ENCODE measurements at places on chromosomes 7 and 10. TPM values are rescaled to one million over a fixed set of nuclear protein-coding genes. Genes with fewer than 3 reads are reported as not detected.
A peak's percentile ranks its signal among the peaks of the same experiment; 100 is the strongest.

GRCh38 chr7:49151146-49151545 is 226.8 kb downstream of the CDC14C start:
- no peak for DNase-seq

- DNase-seq = no peak
Measured at GRCh38 chr10:110533149-110533548, 34.3 kb upstream of the SMC3 start.

DNA sequence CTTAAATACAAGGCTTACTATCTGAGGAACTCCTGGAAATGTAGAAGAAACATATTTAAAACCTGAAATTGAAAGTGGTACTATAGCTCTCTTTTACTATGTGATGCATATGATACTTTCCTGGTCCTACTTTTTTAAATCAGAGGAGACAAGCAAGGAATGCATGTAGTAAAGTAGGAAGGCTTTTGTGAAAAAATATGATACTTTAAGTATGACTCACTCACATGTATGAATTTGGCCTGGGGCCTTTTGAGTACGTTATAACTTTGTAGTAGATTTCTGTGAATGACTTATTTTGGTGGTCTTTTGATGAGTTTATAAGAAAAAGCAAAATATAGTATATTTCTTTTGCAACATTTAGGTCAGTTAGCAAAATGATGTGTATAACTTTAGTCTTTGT is 53.8 kb downstream of the TAX1BP1 start:
- DNase-seq = no peak

- no peak for DNase-seq
Measured at GRCh38 chr10:112304267-112304859, 21.2 kb downstream of the TECTB start.

DNA sequence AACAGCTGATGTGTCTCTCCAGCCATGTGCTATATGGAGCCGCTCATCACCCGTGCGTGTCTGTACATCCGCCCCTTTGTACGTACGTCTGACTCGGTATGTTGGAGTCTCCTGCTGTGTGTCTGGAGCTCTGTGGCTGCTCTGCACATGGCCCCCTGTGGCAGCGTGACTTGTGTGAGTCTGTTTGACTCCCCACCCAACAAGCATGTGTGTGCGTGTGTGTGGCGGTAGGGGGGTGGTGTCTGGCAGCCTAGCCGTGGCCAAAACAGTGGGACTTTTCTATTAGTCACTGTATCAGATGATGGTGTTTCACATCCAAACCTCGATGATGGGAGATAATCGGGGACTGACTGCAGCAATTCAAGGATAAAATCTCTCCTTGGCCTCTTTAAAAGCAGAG is 94.1 kb downstream of the COL13A1 start:
- DNase-seq = peak; percentile 31

GRCh38 chr10:9561821-9562505 is 1455.7 kb upstream of the CELF2 start:
- DNase-seq = no peak

GRCh38 chr7:81594767-81595166 is 175.1 kb downstream of the HGF start:
- DNase-seq = peak; percentile 18

DNA sequence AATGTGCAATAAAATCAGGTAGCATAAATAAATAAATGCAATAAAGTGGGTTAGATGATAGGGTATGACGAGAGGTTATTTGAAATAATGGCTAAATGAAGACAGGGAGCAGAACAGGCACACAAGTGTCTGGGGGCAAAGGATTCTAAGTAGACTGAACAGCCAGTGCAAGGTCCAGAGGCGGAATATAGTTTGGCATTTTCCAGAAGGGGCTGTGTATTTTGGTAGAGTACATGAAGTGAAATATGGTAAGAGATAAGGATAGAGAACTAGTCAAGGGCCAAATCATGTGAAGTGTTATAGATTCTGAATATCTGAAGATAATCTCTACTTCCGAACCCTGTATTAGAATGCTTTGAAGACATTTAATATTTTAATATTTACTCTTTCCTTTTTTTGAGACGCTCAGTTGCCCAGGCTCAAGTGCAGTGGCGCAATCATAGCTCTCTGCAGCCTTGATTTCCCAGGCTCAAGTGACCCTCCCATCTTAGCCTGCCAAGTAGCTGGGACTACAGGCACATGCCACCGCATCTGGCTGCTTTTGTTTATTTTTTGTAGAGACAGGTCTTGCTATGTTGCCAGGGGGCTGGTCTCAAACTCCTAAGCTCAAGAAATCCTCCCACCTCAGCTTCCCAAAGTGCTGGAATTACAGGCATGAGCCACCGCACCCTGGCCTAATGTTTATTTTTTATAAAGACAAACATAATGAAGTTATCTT is 44.4 kb upstream of the CD36 start:
- peak; percentile 49 for DNase-seq

DNA sequence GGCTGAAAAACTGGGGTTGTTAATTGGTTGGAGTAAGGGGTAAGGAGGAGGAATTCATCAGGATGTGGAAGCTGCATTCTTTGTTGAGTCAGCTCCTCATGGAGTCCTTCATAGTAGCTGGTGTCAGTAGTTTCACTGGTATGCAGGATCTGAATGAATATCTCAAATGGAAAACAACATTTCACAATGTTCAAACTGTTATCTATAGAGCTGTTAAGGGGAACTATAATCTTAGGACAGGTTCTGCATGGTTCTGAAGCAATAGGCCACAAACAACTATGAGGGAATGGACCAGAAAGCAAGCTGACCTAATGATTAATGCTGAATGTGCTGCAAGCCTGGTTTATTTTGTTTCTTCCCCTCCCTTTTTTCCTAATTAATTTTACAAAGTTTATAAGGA is 225.8 kb downstream of the IPMK start:
- no peak for DNase-seq

DNA sequence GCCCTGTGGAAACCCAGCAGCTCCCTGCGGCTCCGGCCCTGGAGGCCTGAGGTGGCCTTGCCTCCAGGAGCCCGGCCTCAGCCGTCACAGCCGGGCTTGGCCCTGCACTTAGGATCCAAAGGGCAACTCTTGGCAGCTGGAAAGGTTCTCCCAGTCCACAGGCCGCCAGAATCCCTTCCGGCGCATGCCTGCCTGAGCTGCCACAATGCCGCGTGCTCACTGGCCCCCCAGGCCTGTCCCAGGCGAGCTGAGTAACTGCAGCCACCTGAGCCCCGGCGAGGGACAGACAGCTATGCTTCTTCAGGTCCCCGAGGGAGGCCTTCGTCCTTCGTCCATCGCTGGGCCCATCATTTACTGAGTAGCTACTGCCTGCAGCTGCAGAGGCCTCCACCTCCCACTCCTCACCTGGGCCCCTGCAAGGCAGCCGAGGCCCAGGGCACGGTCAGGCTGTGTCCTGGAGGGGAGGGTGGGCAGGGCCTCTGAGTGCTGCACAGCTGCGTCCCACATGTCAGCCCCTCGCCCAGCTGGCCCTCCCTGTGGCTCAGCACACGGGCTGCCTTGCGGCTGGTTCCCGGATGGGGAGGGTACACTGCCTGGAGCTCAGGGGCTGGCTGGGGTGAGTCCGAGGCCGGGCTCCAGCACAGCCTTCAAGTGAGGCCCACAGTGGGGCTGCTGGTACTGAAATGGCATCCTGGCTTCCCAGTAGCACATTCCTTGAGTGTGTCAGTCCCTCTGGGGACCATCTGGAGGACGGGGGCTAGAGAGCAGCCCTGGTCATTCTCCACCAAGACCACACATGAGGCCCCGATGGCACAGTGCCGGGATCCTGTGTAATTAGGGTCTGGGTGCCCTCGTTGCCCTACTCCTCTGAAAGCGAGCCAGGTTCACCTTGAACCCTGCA is 172.5 kb downstream of the ELFN1 start:
- DNase-seq = peak; percentile 21

GRCh38 chr10:48466611-48467240 is 138.1 kb downstream of the ARHGAP22 start:
- DNase-seq = no peak

DNA sequence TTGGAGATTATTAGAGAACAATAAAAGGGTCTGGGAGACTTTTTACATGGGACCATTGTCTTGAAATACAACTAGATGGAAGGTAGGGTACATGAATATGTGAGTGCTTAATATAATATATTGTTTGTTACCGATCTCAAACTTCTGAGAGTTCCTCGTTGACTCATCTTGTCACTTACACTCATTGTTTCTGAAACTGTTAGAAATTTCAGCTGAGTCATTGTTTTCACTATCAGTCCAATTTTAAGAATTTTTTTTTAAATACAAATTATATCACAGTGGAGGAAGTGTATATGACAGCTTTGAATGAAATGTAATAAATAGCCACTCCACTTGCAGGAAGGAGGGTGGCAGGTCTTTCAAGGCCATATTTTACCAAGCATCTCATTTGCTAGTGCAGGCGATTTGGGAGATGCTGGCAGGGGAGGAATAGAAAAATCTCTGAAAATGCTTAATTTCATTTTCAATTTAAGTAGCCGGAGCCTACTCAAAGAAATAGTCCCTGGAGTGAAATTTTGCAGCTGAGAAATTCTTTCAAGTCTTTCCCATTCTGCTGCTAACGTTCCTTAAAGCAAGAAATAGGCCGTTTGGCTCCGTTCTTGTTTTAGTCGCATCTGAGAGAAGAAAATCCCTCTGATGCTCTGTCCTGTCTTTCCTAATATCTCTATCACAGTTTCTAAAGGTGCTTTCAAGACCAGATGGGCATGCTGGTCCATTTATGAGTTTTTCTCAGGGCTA is 1404.2 kb upstream of the CELF2 start:
- DNase-seq = no peak

The HYAL4 gene
- not detected for total RNA-seq

The PRRT4 gene
- total RNA-seq = 1.6 TPM

The BLVRA gene
- 47.4 TPM for total RNA-seq

The AGR3 gene
- not detected for total RNA-seq

The FFAR4 gene
- 0.07 TPM for total RNA-seq

The RET gene
- 8.4 TPM for total RNA-seq

The IFIT1 gene
- 48.0 TPM for total RNA-seq

The MALRD1 gene
- 0.99 TPM for total RNA-seq

The LLCFC1 gene
- not detected for total RNA-seq
